ENCODE measurements at places on chromosomes 16 and 17. TPM values are rescaled to one million over a fixed set of nuclear protein-coding genes. Genes with fewer than 3 reads are reported as not detected.

The SOCS1 gene
- total RNA-seq = 2.2 TPM

DNA sequence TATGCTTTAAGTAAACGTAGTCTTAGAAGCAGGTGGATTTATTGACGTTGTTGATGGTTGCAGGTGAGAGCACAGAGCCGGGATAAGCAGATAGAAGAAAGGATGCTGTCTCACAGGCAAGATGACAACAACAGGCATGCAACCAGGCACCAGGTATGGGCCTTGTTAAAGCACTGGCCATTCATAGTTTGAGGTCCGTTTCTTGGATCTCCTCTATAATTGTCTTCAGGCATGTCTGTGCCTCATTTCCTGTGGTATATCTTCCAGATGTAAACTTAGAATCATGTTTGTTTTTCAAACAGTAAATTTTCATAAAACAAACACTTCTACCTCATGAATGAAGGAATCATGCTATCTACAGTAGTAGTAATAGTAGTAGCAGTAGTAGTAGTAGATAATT, 20.6 kb downstream of the KAT7 start:
- DNase-seq = no peak

The GP2 gene
- not detected for total RNA-seq

The EIF1 gene
- total RNA-seq = 39.6 TPM

The GOSR1 gene
- 33.9 TPM for total RNA-seq

GRCh38 chr17:33112763-33113162, 121.1 kb downstream of the SPACA3 start:
- DNase-seq = no peak

DNA sequence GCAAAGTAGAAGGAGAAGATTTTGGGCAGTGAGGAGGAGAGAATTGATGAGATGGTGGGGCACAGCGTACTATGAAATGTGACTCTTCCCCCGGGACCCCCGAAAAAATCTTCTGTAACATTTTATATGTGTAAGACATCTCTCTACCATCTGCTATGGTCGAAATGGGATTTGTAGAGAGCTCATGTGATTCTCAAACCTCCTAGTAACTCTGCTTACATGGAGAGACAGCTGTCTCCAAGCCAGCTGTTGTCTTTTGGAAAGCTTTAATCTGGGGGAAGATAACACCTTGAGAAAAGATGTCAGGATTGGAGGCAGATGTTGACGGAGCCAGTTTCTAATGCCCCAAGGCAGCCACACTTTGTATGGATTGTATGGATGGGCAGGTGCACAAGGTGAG, 94.1 kb downstream of the PRKCB start:
- DNase-seq = no peak

DNA sequence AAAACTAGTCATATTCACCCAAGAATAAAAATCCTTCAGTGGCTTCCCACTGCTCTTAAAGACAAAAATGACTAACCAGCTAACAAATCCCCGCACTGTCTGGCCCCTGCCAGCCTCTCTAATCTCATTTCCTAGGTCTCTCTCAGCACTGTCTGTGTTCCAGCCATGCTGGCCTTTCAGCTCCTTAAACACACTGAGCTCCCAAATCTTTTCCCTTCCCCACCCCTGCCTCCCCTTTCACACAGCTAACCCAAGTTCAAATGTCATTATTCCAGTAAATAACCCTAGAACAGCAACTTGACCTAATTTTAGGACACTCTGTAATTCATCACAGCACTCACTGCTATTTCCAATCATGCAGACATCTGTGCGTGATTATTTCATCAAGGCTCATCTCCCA, 7.8 kb downstream of the SHCBP1 start:
- no peak for DNase-seq
